ENCODE measurements at places on chromosomes 1 and 21.
A peak's percentile ranks its signal among the peaks of the same experiment; 100 is the strongest.

DNA sequence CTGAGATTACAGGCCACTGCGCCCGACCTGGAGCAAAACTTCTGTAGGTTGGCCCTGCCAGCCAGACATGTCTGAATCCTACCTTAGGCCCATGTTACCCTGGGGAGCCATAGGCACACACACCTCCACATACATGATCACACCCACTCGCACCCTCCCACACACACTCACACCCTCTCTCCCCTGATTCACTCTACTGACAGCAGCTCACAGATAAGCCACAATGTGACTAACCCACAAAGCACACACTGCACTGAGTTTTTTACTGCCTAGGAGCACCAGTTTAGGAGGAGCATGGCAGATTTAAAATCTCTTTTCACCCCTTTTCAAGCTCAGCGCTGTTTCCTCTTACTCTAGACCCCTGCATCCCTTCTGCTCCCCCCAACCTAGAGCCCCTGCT, 41.7 kb downstream of the SLC30A1 start:
- DNase-seq, result no peak

GRCh38 chr1:166253076-166253779, 86.4 kb upstream of the FAM78B start:
- no peak for DNase-seq

DNA sequence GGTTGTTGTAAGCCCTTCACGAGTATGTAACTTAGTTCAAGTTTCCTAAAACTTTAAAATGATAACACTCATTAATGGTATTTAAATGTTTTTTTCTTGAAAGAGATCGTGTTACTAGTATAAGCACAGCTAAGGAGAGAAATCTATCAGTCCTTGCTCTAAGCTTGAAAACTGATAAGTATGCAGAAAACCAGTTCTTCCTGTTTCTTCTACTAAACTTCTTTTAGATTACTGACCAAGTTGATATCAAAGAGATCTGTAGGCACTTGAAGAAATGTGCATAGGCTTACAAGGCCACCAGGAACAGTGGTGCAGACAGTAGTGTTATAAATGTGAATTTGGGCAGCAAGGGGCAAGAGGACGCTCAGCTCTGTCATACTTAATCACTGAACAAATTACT, 3.9 kb downstream of the EFCAB14 start:
- DNase-seq, result no peak

DNA sequence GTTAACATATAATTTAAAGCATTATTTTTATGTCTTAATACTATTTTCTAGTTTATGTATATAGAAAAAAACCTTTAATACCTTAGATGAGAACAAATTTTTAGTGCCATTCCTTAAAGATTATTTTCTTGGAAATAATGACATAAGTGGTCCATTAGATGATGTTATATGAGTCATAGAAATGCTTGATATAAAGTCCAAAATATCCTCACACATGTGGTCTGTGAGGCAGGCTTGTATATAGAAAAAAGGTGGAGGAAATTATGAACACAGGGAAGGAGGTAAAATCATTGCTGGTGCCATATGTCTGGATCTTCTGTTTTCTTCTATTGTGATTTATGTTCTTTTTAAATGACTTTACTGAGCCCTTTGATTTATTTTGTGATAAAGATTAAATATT, 79.3 kb downstream of the MAP3K7CL start:
- no peak for DNase-seq

DNA sequence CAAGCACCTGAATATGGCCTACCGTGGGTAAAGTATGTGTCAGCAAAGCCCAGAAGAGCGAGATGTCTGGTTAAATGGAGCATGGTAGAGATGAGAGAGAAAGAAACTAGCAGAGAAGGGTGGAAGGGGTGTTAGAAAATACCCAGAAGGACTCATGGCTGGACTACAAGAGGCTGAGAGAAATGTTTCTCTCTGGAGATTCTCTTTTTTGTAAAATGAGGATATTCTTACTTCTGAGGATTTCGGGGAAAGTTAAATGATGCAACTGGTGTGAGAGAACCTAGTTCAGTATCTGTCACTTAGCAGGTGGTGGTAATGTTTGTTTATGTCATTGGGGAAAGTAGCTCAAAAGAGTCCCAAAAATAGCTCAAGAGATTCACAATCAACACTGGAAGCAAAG, 7.2 kb upstream of the EPS15 start:
- DNase-seq, result no peak

DNA sequence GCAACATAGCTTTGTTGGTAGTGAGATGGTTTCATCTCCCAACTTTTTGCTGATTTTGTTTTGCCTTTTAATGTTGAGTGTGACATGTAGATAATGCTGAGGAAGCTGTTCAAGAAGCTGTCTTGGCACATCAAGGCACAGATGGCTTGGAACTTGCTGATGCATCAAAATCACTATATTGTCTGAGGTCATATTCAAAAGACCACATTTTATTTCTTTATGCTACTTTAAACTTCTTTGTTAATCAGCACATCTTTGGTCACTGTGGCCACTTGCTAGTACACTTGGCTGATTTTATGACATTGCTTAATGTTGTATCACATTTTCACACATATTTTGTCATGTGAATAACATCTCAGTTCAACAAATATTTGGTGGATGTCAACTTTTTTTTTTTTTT, 87.1 kb upstream of the BCL10 start:
- no peak for DNase-seq

- no peak for DNase-seq
Measured at GRCh38 chr1:5757187-5757805, 234.9 kb downstream of the NPHP4 start.

- no peak for DNase-seq
Measured at GRCh38 chr21:34360488-34361241, 3.1 kb upstream of the KCNE2 start.

DNA sequence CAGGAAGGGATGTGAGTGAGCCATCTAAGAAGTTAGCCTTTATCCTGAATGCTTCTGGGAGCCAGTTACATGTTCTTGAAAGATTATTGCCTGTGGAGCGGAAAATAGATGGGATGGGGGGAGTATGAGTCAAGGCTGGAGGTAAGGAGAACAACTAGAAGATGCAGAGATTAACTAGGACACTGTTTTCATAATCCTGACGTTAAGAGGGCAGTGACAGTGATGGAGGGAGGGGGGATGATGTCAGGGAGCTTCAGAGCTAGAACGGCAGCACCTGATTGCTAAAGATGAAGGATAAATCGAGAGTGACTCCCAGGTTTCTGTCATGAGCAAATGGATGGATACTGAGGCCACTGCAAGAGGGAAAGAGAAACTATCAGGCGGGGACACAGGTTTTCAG, 10.0 kb upstream of the RCSD1 start:
- DNase-seq, result no peak

DNA sequence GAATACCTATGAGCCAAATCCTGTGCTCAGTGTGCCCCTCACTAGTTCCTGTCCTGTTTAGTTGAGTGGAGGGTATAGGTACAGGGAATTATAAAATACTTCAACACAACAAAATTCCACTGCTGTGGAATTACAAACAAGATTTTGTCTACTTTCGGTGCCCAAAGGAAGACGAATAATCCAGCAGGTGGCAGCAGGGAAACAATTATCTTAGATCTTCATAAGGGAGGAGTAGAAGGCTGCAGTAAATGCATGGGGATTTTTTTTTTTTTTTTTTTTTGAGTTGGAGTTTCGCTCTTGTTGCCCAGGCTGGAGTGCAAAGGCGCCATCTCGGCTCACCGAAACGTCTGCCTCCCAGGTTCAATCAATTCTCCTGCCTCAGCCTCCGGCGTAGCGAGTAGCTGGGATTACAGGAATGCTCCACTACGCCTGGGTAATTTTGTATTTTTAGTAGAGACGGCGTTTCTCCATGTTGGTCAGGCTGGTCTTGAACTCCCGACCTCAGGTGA, 2.0 kb upstream of the PIP5K1A start:
- peak; percentile 35 for DNase-seq

DNA sequence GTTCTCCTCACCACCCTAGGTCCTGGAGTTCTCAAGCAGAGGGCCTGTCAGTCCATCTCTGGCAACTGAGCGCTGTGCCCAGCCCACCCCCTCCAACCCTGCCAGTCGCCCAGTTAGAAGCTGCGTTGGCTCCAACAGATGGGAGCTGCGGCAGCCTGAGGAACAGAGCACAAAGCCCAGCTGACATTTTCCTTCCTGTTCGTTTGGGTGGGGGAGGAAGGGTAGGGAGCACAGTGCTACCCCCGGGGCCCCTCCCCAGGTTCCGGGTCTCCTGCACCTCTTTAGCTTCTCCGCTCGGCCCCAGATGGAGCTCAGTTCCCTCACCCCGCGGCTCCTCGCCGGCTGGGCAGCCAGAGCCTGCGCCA, 1.4 kb downstream of the LRRN2 start:
- DNase-seq, result no peak

GRCh38 chr1:186648613-186649012, 31.6 kb downstream of the PTGS2 start:
- DNase-seq, result no peak

GRCh38 chr1:32900956-32901822, at the start of gene TMEM54:
TSS of gene TMEM54 (minus strand) at chr1:32901389. CDS start at chr1:32901238, 151 bp downstream.
- DNase-seq, result peak; percentile 45

Measured in WTC11 (cell line).